ENCODE measurements at places on chromosomes 1 and 21.

DNA sequence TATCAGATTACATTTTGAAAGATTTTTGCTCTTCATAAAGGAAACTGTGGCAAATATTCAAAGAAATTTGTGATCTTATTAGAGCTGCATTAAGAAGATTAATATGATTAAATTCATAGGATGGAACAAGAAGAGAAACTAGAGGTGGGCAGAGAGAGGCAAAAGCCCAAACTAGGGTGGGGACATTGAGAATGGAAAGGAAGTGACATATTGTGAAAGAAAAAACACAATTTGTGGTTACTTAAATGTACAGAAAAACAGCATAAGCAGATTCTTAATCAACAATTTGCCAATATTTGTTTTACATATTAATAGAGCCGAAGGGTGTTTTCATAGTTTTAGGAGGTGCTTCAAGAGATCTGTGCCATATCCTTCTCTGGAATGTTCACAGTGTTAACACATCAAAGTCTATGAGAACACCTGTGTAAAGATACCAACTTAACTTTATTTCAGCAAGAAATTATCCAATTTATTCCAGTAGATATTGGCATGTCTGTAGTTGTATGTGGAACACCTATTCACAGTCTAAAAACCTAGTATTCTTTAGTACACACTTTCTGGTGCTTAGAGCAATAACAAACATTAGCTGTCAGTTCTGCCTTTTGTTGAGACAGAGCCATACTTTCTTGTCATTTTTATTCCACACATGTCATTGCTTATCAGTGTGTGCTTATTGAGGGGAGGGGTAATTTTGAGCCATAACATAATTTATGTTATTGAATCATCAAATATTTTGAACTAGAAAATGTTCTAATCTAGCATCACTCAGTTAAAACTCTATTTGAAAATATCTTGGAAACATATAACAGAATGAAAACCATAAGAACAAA lies 401.5 kb downstream of the PTPRC start:
- no peak for DNase-seq

- DNase-seq: no peak
Measured at GRCh38 chr1:171707583-171707982, 34.3 kb downstream of the VAMP4 start.

- DNase-seq: peak; percentile 59
Measured at GRCh38 chr1:180631766-180632325, at the start of gene XPR1. Gene XPR1 (plus strand): TSS chr1:180632022. CDS start chr1:180632202, 180 bp downstream.

DNA sequence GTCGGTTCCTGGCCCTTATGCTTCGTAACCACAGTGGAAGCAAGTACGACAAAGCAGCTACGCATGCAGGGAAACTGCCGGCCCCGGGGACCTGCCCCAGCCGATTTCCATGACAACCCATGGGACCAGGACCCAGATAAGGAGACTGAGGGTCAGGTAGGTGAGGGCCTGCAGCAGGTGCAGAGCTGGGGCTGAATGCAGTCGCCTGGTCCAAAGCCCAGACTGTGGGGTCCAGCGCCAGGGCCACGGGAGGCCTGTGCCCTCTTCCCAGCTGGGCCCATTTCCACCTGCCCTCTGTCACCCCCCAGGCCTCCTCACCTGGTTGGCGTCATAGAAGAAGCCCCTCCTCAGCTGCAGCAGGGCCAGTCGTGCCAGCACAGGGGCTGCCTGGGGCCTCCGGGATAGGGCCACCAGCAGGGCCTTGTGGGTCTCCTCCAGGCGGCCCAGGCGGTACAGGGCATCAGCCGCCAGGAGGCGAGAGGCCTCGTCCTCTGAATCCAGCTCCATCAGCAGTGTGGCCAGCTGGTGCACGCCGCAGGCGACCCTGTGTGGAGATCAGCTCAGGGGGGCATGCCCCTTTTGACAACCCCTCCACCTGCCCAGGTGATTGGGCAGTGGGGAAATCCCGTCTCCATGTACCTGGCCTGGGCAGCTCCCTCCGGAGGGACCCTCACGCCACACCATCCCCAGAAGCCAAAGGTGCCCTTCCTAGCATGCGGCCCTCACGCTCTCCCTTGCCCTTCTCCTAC lies 14.2 kb downstream of the TTC34 start:
- DNase-seq: no peak

DNA sequence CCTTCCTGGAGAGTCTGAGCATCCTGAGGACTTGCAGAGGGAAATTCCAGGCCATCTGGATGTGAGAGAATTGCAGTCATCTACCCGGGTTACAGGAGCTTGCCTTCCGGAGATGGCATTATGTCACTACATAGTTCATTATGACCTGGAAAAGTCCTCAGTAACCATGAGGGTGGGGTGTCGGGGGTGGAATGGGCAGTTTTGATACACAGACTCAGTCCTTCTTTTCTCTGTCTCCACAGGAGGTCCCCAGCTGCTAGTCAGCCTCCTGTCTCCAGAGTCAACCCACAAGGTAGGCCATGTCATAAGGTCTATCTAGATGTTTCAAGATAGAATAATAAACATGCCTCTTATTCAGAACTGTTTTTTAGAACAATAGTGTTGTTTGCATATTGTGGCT lies 268.2 kb upstream of the SGIP1 start:
- no peak for DNase-seq

DNA sequence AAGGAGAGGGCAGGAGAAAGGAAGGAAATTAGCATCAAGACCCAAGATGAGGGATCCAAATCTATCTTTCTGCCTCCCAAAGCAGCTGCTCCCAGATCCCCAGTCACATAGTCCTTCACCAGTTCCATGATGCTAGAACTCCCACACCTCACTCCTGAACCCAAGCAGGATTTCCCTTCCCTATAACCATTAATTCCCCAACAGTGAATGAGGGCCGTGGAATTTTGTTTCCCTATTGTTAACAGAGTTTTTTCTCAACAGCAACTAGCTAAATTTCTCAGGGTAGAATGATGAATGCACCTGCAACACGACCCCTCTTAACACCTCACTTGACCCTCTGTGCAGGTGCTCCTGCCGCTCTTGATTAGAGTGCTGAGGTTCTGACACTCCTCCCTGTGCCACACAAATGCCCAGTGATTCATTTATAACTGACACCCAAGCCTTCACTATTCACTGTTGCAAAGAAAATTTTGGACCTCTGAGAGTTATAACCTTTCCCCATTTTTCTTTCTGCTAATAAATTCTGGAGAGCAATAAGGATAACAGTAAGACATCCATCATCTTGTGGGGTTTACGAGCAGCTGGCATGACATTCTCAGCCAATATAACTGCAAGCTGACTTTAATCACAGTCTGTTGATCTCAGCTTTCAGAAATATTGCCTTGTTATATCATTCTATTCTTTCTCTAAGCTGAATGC lies 25.4 kb upstream of the NPL start:
- no peak for DNase-seq

- no peak for DNase-seq
Measured at GRCh38 chr1:1032424-1032823, 12.5 kb downstream of the AGRN start.

DNA sequence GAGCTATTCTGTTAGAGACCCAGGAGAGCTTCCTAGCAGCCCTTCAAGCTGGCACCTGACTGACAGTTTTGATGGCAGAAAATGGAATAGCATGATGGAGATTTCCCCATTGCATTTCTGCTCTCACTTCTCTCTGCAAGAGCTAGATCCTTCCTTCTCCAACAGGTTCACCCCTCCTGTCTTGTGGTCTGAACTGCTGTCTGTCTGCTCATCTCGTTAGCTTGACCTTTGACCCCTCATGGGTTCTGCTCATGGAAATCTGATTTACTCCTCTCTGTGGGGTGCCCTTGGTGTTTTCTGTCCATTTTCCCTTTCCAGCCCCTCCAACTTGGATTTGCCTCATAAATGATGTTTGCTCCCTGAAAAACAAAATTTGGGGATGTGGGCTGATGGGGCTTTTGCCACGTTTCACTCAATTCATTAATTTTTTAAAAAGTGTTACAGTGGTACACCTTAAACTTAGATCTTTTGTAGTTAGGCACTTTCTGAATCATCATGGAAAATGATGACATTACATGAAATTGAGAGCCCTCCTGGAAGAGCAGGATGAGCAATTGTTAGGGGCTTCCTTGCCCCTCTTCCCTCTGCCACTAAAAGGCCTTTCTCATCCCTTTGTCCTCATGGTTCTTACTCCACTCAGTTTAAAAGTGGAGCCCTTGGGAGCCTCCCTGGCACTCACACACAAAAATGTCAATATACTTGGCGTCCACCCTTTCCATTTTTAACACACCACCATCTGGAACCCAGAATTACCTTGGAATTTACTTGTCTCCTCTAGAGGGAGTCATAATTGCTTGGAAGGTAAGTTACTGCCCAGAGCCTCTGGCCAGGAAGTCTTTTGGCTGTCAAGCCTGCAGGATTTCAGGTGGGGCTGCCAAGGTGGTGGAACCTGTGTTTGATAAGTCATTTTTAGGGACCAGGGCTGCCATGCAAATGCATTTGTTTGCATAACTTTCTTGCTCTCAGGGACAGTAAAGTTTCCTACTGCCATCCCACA lies 31.9 kb upstream of the IL19 start:
- peak; percentile 42 for DNase-seq

DNA sequence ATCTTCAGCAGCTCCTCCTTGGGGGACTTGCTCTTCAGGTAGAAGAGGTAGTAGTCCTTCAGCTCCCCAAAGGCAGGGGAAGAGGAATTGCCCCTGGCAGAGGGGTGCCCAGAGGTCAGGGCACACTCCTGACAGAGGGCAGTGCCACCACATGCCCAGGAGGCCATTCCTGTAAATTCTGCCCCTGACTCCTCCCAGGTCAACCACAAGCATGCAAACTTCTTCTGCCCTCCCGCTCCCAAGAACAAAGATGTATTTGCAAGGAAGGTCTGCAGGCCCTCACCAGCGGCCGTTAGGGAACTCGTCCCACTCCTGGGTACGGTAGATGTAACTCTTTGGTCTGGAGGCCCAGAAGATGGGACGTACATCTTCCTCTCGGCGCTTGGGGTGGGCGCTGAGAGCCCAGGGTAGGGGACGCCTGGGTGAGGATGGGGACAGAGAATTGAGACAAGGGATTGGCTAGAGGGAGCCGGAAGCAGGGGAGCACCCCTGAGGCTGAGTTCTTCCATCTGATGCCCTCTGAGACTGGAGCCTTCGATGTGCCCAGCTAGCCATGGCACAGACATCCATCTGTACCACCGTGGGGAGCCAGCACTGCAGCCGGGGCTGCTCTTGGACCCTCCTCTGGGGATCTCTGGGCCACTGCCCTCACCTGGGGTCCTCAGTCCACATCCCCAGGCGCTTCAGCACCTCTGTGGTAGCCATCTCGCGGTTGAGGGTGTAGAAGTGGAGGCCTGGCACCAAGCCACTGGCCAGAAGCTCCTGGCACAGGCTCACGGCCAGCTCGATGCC lies 11.1 kb downstream of the MTHFR start:
- DNase-seq: no peak

GRCh38 chr1:87985071-87985470 lies 656.4 kb downstream of the LMO4 start:
- DNase-seq: no peak

DNA sequence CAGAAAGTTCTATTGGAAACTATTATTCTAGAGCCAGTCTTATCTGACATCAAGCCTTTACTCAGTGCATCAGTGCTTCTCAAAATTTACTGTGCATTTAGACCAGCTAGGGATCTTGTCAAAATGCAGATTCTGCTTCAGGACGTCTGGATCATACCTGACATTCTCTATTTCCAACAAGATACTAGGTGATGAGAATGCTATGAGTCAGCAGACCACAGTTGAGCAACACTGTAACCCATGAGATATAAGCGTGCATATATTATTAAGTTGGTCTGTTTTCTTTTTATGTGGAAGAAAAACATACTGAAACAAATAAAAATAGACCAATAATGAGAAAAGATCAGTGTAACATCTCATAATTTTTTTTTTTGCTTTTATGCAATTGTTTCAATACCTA lies 40.4 kb upstream of the KCNH1 start:
- no peak for DNase-seq

DNA sequence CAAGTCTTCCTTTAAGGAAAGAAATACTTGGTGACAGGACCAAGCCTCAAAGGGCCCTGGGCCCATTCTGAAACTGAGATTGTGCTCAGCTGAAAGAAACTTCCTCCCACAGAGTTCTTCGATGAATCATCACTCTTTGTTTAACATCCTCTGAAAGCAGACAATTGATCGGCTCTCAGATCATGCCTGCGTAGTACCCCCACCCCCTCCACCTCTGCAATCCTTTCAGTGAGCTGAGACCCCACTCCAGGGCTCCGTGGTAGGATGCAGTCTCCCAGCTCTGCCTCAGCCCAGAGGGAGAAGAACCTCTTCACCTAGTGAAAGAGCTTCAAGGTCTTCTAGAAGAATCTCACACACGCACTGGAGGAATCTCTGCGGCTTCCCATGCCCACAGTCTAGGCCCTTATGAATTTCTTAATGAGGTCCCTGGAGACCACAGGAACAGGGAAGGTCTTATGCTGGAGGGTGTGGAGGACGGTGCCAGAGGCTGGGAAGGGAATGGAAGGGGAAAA lies 104.9 kb upstream of the SOD1 start:
- no peak for DNase-seq

DNA sequence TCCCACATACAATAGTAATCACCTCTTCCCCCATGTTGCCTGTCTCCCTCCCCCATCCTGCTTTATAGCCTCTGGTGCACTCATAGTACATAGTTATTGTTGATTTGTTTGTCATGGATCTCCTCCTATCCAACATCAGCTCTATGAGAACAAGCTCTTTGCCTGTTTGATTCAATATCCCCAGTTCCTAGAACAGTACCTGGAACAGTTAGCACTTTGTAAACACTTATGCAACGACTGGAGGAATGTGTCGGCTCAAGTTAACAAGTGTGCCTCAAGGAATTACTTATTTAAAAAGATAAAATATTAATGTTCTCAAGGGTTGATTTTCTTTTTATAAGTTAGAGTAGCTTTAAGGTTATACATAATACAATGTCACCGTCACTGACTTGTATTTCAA lies 271.6 kb upstream of the KAZN start:
- no peak for DNase-seq

GRCh38 chr1:157390651-157391050 lies 161.7 kb downstream of the FCRL5 start:
- no peak for DNase-seq

DNA sequence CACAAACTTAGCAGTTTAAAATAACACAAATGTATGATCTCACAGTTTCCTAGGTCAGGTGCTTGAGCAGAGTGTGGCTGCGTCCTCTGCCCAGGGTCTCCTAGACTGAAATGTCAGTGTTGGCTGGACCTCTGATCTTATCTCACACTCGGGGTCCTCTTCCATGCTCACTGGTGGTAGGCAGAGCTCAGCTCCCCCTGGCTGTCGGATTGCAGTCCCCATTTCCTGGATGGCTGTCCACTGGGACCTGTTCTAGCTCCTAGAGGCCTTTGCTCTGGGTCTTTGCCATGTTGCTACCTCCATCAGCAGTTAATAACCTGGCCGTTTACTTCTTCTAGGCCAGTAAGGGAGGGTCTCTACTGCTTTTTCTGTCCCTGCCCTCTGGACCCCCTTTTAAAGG lies 107.5 kb downstream of the PCNX2 start:
- DNase-seq: no peak

- DNase-seq: no peak
Measured at GRCh38 chr1:85818371-85818770, 110.1 kb upstream of the ZNHIT6 start.
